MM.1S (cell line): ENCODE measurements at places on chromosomes 11 and 22.

GRCh38 chr22:43823353-43823908, 11.3 kb upstream of the EFCAB6 start:
- no peak for DNase-seq

DNA sequence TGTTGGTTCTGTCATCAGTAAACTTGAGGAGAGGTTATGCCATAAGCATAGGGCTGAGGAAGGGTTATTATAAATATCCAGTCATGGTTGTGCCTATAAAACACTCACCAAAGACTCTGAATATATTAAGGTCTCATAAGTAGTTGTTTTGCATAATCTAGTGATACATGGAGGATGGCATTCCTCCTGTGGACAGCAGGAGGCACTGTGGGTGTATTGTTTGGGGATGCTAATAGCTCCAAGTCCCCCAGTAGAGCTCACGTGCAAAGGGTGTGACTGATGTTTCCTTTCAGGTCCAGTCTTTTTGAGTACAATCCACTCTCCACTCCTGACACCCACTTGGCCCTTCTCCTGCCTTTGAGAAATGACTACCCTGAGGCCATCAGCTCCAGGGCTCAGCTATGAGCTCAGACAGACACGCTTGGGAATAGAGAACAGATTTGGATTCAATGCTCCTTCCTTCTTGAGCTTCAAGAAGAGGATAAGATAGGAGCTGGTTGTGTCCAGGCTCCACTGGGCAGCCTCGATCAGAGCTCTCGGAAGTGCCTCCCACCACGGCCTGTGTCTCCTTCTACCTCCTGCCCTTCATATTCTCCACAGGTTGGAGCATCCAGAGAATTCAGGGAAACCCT, 85.2 kb upstream of the IGLL5 start:
- peak; percentile 51 for DNase-seq

- DNase-seq, result no peak
These were observed 51.9 kb upstream of the ALX4 start for GRCh38 chr11:44361813-44362212.

DNA sequence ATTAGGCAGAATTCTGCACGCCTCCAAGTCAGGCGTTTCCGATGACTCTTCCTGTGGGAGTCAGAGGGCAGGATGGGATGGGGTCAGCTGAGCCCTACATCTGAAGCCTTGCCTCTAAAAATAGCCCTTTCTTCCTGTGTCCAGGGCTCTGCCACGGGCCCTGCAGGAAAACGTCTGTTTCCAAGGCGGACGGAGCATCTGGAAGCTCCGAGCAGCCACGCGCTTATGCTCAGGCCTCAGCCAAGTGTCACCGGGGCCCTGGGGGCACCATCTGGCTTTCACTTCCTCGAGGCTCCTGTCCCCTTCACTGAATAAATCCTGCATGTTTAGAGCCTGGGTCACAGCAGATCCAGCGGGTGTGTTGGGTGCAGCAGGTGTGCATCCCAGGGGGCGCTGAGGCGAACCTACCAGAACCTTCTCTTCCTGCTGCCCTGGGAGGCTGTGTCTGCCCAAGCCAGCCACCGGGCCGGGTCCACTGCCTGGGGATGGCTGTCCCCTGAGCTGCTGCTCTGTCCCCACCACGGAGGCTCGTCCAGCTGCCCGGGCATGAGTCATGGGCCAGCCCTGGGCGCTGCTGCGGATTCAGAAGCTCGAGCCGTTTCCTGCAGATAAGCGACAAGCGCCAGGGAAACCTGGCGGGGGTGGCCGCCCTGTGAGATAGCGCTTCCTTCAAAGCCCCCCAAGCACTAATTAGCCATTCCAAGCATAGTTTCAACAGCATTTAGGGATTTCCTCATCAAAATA, 32.0 kb upstream of the LINC01488 start:
- DNase-seq, result no peak

GRCh38 chr22:49112661-49113626, 714.7 kb downstream of the BRD1 start:
- no peak for DNase-seq

GRCh38 chr22:30541961-30542810, 4.4 kb downstream of the SEC14L6 start:
- DNase-seq, result no peak

DNA sequence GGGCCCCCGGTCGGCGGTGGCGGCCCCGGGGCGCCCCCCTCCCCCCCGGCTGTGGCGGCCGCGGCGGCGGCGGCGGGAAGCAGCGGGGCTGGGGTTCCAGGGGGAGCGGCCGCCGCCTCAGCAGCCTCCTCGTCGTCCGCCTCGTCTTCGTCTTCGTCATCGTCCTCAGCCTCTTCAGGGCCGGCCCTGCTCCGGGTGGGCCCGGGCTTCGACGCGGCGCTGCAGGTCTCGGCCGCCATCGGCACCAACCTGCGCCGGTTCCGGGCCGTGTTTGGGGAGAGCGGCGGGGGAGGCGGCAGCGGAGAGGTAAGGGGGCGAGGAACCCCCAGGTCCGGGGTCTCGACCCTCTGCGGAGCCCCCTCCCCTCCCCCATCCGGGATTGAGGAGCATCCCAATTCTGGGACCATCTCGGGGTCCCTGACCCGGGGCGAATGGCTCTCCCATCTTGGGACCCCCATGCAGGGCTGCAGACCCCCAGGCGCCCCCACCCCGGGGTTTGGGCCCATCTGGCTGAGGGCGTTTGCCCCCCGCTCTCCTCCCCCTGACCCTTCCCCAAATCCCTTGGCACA, 431 bp downstream of the KMT2A start:
- DNase-seq, result peak; percentile 20

- no peak for DNase-seq
These were observed 127.1 kb upstream of the OR9Q1 start for GRCh38 chr11:57896361-57897145.

GRCh38 chr11:114258696-114259095, 37.5 kb upstream of the NNMT start:
- no peak for DNase-seq

DNA sequence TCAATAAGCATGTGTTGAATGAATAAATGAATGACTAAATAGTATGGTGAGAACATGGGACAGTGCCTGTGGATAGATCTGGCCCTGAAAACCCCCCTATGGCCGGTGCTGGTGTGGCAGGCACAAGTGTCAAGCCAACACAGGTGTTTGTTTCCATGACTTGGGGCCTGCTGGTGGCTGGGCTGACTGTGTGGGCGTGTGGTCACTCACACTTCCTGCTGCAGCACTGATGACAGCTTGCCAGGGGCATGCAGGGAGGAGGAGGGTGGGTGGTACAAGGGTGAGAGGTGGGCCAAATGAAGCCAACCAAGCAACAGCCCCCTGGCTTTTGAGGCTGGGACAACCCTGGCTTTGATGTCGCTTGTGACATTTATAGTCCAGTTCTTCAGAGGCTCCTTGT, 30.3 kb upstream of the ABCC8 start:
- DNase-seq, result no peak

DNA sequence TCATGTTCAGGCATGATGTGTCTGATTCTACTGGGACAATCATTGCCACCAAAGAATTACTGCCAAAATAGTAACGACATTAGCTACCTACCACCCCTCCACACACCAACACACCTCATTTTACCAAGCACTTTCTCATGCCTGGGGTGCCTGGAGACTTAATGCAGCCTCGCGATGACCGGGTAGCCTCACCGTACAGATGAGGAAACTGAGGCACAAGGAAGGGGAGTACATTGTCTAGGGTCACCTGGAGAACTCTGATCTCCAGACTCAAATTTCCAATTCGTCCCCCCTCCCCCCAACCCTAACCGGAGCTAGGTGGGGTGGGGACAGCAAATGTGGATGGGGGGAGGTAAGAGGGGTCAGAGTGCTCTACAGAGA, 2.7 kb upstream of the RTN4RL2 start:
- no peak for DNase-seq

DNA sequence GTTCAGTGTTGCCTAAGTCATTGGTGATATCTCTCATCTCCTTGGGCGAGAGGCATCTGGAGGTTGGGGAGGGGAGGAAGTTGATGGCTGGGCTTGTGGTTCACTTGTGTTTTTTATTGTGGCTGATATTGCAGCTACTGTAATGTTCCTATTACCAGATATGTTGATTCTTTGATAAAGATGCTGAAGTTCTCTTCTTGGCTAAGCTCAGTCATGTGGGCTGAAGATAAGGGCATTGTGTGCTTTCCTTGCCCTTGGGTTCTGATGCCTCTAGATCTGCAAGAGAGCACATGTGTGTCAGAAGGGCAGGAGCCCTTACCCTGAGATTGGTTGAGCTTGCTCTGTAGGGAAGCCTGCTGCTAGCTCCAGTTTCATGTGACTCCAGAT, 12.0 kb downstream of the STX3 start:
- DNase-seq, result no peak

DNA sequence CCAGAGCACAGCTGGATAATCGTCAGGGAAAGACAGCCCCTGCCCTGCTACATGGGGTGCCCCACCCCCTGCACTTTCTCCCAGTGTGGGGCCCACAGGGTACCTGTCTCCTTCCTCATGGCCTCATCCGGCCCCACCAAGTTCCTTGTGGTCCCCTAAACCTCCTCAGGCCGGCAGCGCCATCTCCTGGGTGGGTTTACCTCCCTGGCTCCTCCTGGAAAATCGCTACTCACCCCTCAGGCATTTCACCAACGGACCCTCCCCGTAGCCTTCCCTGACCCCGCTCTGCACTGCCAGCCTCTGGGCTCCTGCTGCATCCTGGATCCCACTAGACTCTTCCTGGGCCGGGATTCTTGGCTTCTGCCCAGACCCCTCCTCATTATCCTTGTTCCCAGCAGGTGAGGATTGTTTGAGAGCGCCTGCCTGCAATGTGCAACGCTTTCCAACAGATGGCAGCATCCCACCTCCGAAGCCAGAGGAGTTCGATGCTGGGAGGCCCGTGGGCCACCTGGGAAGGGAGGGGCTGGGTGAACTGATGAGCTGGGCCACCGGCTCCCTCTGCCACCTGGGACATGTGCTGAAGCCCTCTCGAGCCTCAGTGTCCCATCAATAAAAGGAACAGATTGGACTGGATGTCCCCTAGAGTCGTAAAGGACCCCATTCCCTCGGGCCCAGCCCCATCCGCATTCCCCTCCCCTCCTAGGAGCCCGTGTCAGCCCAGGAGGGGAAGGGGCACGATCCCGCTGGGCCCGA, 44.2 kb upstream of the TTLL12 start:
- DNase-seq, result peak; percentile 67

DNA sequence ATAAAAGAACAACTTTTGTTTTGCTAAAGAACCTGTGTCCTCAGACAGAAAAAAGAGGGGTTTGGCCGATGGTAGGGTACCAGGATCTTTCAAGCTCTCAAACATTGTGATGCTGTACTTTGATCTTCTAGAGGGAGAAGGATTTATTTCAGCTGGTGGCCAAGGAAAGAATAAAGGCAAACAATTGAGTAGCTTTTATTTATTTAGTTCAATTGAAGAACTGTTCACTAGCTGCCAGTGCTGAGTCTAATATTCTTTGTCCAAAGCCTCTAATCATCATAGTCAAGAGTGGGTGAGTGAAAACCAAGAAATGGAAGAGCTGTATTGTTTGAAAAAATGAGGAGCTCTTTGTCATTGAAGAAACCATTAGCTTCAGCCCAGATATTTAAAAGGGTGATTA, 138.4 kb downstream of the FAT3 start:
- no peak for DNase-seq

DNA sequence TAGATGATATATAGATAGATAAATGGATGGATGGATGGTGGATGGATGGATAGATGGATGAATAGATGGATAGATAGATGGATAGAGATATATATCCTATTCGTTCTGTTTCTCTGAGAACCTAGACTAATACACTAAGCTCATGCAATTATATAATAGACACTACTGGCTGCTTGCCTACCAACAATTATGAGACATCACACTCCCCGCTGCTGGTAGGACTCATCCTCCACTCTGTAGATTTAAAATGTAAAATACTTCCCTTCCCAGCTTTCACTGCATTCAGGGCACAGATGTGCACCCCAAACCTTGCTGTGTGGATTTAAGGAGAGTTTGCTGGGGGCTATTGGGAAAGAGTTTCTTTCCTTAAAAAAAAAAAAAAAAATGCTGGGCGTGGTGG, 28.3 kb upstream of the RCN1 start:
- DNase-seq, result no peak

GRCh38 chr11:23280088-23280487, 419.8 kb upstream of the CCDC179 start:
- DNase-seq, result no peak

DNA sequence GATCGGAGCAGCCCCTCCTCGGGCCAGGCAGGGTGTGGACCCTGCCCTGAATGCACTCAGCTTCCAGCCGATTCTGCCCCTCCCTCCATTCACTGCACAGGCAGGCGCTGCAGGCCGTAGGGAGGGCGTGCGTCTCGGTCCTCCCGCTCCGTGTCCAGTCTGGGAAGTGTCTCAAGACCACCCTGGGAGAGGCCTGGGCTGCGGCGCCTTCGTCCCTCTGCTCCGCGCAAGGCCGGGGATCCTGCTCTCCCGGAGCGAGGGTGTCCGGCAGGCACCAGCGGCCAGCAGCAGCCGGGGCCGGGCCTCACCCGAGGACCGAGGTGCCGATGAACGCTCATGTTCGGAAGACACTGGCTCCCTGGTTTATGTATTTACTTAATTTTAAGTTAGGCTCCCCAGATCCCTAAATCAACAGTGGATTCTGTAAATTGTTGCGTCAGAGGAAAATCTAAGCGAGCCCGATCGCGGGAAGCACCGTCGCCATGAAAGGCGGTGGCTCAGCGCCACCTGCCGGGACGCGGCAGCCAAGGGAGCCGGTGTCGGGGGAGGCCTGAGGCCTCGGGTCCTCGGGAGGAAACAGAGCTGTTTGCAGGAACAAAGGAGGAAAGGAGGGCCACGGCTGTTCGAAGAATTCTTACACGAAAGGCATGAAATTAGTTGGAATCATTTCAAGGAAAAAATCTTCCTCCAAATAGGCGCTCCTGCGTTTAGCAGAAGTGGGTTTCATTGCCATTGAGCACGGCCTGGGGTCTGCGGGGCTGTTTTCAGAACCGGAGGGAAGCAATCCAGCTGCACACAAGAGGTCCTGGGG, 195.3 kb downstream of the BRD1 start:
- DNase-seq, result no peak

- no peak for DNase-seq
These were observed 52.0 kb downstream of the CBL start for GRCh38 chr11:119258180-119258579.

GRCh38 chr11:10846660-10847059, 11.2 kb downstream of the ZBED5 start:
- DNase-seq, result no peak

DNA sequence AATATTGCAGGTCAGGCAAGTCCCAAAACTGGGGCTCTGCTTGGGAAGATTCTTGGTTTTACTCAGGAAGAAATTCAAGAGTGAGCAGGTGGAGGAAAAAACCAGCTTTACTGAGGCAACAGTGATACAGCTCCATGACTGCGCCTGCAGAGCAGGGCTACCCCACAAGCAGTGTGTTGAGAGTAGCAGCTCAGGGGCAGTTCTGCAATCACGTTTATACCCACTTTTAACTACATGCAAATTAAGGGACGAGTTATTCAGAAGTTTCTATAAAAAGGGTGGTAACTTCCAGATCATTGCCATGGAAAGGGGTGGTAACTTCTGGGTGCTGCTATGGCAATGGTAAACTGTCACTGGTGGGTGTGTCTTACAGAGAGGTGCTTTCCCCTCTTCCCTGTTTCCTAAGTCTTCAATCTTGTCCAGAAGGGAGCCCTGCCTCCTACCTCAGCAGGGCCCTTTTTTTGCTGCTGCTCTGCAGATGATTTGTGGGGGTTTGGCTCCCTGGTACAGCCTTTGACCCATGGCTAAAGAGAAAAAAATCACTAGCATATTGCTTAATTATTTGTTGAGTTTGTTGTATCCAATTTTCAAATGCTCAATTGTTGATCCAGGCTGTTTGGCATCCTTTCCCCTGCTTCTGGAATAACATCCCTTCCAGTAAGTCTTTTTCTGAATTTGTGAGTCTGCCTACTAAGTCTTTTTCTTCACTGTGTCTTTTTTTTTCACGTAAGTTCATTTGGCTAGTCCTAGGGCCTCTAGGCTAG, 30.0 kb upstream of the ME3 start:
- no peak for DNase-seq

GRCh38 chr11:76243193-76243956, 37.1 kb upstream of the WNT11 start:
- no peak for DNase-seq
